ENCODE measurements at places on chromosomes 5 and 9. TPM values are rescaled to one million over a fixed set of nuclear protein-coding genes. Genes with fewer than 3 reads are reported as not detected.

Gene CARD6
- total RNA-seq, result 8.3 TPM

GRCh38 chr5:94228791-94229190, 389.6 kb downstream of the KIAA0825 start:
- no peak for DNase-seq

DNA sequence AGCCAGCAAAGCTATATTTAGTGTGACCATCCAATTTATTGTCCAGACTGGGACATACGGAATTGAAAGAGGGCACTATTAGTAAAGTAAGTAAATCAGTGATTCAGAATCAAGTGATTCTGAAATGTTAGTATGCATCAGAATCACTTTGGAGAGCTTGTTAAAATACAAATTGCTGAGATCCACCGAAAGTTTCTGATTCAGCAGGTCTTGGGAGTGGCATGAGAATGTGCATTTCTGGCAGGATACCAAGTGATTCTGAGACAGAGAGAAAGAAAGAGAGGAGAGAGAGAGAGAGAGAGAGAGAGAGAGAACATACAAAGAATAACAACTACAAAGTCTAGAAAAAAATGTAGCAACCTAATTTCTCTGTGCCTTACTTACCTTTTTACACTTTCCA, 65.4 kb upstream of the ASTN2 start:
- no peak for DNase-seq

DNA sequence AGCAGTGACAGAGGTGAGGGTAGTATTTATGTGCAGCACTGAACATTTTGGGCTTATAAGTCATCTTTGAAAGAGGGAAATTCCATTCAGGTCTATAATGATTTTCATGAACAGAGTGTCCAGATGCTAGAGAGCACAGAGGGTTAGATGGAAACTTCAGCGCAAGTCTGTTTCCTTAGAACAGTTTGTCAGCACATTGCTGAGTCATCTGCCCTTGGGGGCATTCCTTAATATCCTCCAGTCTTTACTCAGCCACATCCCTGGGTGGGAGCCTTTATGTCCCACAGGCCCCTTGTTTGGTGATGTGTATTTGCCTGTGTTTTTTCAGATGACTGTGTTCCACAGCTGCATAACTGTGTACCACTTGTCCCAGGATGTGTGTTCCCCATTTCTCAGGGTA, 138.5 kb upstream of the S1PR3 start:
- peak; percentile 73 for DNase-seq

Gene PPP3R2
- total RNA-seq, result not detected

GRCh38 chr9:91157883-91158282, 203.8 kb downstream of the AUH start:
- DNase-seq, result no peak

GRCh38 chr5:112691758-112692157, 45.9 kb upstream of the APC start:
- DNase-seq, result peak; percentile 36

Gene CCL28
- total RNA-seq, result not detected

DNA sequence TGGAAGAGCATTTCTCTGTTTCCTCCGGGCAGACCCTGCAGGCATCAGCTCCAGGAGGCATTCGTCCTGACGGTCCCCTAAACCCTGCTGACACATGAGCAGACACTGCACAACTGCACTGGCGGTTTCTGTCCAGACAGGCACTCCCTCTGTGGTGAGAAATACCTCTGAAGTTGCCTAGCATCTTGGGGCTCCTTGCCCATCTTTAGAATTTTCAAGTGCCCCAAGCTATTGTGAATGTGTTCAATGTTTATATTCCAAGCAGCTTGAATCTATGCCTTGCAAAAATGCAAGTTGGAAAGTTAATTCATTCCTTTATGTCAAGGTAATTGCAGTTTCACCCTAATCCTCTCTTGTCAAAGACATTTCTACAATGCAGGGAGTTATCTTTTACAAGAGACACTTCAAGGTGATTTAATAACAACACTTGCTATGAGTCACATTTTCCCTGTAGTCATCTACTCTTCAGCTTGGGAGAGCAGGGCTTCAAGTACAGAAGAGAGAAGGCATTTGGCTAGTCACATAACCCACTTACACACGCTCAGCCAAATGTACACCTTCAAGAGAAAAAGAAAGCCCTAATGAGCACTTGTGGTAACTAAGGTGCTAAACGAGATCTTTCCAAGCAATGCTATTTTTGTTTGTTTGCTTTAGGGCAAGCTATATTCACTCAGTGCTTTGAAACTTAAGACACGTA, 302.5 kb downstream of the MLLT3 start:
- peak; percentile 77 for DNase-seq

- peak; percentile 48 for DNase-seq
Observed at GRCh38 chr9:14616188-14616982, 76.8 kb downstream of the ZDHHC21 start.

DNA sequence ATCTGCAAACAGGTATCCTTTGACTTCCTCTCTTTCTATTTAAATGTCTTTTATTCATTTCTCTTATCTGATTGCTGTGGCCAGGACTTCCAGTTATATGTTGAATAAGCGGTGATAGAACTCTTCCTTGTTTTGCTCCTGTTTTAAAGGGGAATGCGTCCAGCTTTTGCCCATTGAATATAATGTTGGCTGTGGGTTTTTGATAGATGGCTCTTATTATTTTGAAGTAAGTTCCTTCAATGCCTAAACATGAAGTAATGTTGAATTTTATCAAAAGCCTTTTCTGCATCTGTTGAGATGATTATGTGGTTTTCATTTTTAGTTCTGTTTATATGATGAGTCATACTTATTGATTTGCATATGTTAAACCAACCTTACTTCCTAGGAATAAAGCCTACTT, 300.5 kb upstream of the CTNND2 start:
- peak; percentile 12 for DNase-seq

Gene RELL2
- 8.4 TPM for total RNA-seq

DNA sequence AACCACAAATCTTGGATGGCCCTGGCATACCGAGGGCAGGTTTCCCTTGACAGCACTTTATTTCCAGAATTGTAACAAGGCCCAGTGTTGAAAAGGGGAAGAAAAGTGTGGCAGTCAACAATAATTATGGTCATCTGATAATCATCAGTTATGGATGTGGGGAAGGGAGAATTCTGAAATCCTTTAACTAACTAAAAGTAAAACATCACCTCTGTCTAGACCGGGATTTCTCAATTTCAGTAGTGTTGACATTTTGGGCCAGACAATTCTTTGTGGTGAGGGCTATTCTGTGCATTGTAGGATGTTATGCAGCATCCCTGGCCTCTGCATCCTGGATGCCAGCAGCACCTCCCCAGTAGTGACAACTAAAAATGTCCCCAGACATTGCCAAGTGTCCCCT, 140.4 kb downstream of the PSAT1 start:
- no peak for DNase-seq

Gene SLC6A19
- not detected for total RNA-seq

Gene DHX29
- 26.8 TPM for total RNA-seq

DNA sequence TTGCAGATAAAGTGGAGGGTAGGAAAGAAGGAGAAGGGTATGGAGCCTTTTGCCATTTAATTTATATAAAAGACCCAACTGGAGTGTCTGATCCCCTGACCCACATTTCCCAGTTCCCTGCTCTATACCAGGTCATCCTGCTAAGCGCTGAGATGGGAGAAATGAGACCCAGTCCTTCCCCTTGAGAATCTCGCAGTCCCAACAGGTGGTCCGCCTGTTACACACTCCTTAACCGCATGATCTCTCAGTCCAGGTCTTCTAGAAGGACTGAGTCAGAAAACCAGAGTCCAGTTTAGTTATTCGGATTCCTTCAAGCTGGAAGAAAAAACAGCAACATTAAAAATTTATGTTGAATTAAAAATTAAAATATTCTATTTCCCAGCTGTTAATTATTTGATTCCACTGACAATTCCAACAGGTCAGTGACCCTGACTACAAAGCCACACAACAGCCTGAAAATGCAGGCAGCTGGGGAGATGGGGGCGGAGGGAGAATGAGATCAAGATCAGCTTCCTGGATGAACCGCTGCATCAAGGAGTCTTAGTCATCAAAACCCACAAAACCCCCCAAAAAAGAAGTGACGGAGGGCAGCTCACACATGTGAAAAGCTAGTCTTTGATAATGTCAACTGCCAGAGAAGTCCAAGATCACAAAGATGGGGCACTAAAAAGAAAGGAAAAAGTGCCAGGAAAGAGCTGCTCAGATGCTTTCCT, 44.0 kb downstream of the GGTA1 start:
- no peak for DNase-seq

DNA sequence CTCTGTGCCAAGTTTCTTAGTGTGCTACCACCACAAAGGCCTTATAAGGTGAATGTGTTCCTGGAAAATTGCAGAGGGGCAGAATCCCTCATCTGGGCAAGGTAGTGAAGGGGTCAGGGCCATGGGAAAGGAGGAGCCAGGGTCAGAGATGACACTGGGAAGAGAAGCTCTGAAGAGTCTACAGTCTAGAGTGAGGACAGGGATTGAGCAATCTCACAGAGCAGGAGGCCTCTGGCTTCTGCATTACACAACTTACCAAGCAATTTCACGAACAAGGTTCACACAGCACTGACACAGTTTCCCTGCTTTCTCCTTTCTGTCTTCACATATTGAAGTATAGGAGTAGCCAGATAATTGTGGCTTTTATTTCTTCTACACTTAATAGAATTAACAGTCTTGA, 24.5 kb upstream of the IDNK start:
- no peak for DNase-seq

GRCh38 chr9:108857572-108857971, 1.8 kb upstream of the ACTL7B start:
- DNase-seq, result no peak

DNA sequence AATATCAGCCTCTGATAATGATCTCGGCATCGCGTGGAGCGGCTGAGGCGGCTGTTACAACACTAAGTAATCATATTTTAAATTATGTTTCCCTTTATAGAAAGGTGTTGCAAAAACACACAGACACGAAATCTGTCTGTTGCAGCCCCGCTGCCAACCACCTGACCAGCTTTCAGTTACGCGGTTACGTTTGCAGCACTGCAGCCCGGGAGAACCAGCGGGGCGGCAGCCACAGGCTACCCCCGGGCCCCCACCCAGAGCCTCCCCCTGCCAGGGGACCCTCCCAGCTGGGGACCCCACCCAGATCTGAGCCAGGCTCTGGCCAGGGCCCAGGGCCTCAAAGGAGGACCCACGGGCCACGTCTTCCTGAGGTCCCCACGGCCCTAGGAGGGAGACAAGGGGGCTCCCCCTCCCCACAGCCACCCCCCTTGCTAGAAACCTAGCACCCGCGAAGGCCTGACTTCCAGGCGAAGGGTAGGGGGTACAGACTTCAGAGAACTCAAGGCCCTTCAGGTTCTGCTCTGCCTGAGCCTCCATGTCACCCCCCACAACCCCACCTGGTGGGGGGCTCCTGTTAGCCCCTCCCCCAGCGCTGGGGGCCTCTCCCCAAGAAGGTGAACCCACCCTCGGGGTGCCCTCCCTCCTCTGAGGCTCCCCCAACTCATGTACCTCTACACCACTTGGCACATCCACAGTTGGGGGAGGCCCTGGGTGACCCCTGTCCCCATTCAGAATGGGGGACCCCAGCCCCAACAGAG, 6.0 kb downstream of the NACC2 start:
- DNase-seq, result no peak

- DNase-seq, result no peak
Observed at GRCh38 chr5:33074548-33074947, 363.4 kb downstream of the NPR3 start.

GRCh38 chr9:127877566-127877998, at the start of gene AK1:
Gene AK1 (minus strand): TSS chr9:127877675. CDS start chr9:127874617, 3,058 bp downstream.
- DNase-seq, result no peak

- DNase-seq, result no peak
Observed at GRCh38 chr9:95587021-95587964, 70.5 kb upstream of the PTCH1 start.

GRCh38 chr9:93664549-93665120, 88.3 kb downstream of the PHF2 start:
- DNase-seq, result no peak

DNA sequence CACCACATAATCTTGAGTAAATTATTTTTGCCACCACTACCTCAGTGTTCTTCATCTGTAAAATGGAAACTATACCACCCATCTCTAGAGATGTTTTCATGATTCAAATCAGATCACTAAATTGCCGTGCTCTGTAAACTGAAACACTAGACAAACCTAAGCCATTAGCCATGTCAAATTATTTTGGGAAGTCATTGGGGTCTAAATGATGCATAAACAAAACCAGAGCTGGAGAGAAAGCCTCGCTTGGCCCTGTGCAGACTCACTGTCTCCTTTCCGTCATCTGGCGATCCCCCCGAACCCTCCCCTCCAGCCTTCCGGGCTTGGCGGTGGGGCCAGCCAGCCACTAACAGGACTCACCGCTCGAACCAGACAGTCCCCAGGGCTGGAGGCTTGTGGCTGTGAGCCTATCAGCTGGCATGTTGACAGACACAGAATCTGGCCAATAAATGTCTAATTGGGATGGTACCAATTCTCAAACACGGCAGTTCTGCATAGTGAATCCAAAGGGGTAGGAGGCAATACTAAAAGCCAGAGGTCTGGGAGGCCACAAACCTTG, 256.5 kb downstream of the SEC61B start:
- no peak for DNase-seq

Gene SURF2
- 23.0 TPM for total RNA-seq

- DNase-seq, result peak; percentile 46
Observed at GRCh38 chr5:76807296-76807695, 11.5 kb upstream of the F2RL1 start.

DNA sequence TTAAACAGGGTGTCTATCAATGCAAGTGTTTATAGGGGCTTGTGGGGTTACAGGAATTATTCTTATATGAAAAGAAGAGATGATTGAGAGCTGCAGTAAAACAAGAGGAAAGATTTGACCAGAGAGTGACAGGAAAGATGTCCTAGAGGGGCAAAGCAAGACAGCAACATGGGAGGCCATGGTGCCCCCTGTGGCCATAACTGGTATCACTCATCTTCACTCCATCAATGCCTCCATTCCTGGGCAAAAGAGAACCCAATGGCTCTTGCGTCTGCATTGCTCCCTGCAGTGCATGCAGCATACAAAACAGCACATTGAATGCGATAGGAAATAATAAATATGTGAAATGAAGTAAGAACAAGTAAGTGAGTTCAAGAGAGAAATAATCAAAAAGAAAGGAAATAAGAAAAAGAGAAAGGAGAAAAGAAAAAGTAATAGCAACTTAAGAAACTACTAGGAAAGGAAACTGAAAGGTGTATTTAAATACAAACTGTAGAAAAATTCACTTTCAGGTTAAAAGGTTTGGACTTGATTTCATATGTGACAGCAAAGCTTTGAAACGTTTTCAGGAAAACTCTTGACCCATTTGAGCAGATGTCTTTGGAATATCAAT, 206.6 kb downstream of the SEMA5A start:
- DNase-seq, result peak; percentile 62

GRCh38 chr9:33209394-33209793, 30.6 kb upstream of the SPINK4 start:
- DNase-seq, result no peak

Gene SHOC1
- total RNA-seq, result 1.5 TPM

All from H4 (cell line).